ENCODE measurements at places on chromosomes 11 and 22.
A peak's percentile ranks its signal among the peaks of the same experiment; 100 is the strongest.

GRCh38 chr11:125375146-125375545, 120.9 kb downstream of the FEZ1 start:
- no peak for DNase-seq

- no peak for DNase-seq
These were observed 38.6 kb downstream of the SGSM3 start for GRCh38 chr22:40408718-40409612.

DNA sequence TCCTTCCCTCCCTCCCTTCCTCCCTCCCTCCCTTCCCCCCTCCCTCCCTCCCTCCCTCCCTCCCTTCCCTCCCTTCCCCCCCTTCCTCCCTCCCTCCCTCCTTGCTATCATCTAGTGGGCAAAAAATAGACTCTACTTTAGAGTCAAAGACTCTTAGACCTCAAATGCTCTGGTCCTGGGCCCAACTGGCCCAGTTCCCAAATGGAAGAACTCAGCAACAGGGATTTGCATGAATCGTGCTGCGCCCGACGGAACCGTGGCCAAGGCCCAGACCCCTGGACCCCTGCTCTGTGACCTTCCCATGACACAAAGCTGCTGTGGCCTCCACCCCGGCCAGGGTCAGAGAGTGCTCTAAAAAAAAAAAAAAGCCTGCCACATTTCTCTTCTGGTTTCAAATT, 97.4 kb downstream of the WNT7B start:
- no peak for DNase-seq

GRCh38 chr22:31489632-31490495, at the start of gene EIF4ENIF1:
TSS of gene EIF4ENIF1 (minus strand) at chr22:31489842. CDS start at chr22:31488718, 1,124 bp downstream.
- DNase-seq: peak; percentile 75

GRCh38 chr22:19477321-19478044, 1.5 kb downstream of the UFD1 start:
- DNase-seq: no peak

GRCh38 chr11:119726150-119726553, 2.8 kb downstream of the NECTIN1 start:
- no peak for DNase-seq

DNA sequence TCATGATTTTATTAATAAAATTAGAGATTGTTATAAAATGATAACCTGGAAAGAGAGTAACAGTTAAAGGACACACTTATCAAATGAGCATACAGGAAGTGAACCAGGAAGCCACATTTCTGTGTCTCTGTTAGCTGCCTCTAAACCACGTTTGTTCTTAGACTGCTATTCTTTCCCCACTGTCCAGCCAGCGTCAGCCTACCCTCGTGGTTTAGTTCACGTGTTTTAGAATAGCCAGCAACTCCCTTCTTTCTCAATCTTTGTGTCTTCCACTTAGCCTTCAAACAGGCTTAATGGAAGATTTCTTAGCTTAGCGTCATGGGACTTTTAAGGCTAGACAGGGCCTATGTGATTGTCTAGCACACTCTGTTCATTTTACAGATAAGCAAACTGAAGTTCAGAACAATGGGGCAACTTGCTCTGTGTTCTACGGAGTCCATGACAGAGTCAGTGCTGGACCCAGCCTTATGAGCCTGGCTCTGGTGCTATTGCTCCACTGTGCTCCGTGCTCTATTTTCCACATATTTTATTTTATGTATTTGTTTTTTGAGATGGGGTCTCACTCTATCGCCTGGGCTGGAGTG, 27.2 kb downstream of the GRAMD1B start:
- DNase-seq: no peak

GRCh38 chr11:5618807-5619206, 6.0 kb upstream of the TRIM34 start:
- DNase-seq: no peak

DNA sequence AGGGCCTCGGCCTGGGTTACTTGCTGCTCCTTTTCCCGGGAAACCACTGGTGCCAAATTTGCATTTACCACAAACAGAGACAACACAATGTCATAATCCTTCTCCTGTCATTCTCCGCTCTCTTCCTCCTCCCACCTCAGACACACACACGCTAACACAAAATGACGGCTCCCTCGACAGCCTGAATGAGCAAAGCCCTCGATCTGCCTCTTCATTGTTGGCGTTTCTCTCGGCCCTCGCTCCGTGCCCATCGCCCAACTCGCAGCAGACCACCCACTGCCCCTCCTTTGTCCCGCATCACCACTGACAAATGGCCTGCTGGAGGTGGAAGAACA, 12.5 kb upstream of the TCF20 start:
- no peak for DNase-seq

DNA sequence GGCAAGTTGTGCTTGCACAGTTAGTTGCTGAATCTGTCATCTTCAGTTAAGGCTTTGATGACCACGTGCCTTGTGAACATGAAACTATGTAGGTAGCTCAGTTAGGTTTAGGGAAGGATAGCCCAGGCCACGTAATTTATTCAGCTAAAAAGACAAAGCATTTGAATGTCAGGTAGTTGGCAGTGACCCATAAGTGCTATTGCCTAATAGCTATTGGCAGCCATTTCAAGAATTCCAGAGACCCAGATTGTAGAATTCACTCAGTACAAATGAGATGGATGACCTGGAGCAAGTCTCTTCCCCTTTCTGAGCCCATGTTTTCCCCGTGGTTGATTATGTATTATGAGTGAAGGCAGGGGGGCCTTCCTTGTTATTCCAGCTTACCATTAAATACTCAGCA, 265.3 kb upstream of the ANO5 start:
- no peak for DNase-seq
